Pulmonary artery endothelial cell (primary cell): ENCODE measurements at places on chromosomes 3 and 15.

DNA sequence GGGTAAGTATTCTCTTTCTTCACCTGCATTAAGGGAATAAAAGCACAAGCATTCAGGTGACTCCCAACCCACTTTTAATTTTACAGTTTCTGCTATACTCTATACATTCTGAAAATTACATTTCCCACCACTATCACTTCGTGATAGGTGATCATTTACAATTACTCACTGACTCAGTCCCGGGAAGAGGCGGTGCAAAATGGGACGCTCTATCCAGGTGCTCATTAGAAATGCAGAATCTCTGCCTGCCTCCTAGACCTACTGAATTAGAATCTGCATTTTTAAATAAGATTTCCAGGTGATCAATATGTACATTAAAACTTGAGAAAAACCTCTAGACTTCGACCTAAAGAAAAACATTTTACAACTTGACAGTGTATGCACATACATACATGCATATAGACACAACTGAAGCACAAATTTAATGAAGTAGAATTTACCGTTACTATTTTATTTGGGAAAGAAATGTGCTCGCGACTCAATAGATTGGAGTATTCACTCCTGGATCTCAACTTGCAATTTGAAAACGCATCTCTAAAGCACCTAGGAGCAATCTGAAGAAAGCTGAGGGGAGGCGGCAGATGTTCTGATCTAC lies 598 bp upstream of the TGFBR2 start:
- no peak for DNase-seq

DNA sequence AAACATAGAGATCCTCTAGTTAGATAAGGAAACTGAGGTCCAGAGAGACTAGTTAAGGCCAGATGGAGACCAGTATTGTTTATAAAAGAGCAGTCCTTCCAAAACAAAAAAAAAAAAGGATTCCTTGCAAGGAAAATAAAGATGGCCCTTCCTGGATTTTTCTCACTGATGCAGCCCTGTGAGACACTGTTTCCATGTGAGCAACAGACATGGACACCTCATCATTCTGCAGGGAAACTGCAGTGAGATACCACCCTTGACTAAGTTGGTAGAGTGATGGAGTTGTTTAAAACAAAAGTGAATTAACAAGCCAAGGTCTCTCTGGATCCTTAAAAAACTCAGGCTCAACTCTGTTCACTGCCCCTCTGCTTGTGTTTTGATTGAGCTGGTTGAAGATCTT lies 65.6 kb upstream of the MYZAP start:
- no peak for DNase-seq

- no peak for DNase-seq
Measured at GRCh38 chr15:57565311-57565710, 26.4 kb upstream of the MYZAP start.

- DNase-seq: no peak
Measured at GRCh38 chr3:69838217-69838616, 99.0 kb downstream of the MITF start.

DNA sequence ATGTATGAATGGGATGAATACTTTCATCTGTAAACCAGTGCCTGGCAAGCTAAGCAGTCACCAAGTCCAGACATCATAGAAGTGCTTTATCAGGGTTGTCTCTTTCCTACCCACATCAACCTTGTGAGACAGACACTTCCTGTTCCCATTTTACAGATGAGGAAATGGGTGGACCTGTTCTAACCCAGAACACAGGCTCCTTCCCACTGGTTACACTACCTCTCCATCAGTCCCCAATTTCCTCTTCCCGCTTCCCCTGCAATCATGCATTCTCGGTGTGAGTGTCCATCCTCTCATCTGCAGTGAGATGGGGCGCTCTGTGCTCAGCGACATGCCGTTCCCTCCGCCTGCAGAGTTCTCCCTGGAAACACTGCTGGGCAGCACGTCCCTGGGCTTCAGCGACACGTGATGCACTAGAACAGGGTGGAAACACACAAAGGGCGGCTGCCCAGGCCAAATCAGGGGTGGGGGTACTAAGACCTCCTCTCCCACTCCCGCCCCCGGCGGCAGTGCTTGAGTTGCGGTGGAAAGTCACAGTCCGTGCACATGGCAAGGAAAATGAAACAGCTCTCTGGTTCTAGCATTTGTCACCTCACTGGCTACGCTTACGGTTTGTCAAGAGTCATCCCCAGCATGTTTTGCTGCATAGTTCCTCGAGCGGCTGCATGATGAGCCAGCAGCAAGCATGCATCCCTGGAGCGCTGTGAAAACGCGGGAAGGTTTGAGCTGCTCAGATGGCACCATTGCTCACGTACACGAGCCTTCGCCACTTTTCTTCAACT lies 201.1 kb downstream of the ADAMTS17 start:
- no peak for DNase-seq

GRCh38 chr3:62139957-62140356 lies 233.4 kb downstream of the FEZF2 start:
- DNase-seq: no peak

- no peak for DNase-seq
Measured at GRCh38 chr3:49619649-49620048, 54.5 kb upstream of the APEH start.

GRCh38 chr15:96334017-96334704 lies 3.7 kb downstream of the NR2F2 start:
- DNase-seq: no peak

- no peak for DNase-seq
Measured at GRCh38 chr3:9785602-9786001, 6.7 kb downstream of the TADA3 start.

DNA sequence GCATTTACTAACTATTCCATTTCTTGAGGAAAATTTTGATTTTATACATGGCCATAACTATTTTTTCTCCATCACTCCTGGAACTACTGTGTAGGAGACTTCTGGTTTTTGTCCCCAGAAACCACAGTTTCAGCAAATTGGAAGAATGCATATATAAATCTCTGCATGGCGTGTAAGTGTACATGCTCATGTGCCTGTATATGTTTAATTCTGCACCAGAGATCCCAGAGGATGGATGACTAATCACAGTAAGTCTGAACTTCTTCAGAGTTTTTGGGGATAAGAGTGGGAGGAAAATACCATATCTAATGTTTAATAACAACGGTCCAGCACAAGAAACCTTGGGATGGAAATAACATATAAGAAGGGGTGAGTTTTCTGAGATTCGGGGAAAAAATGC lies 10.9 kb upstream of the COL6A6 start:
- DNase-seq: no peak

GRCh38 chr3:143475981-143476380 lies 356.4 kb downstream of the CHST2 start:
- no peak for DNase-seq

- no peak for DNase-seq
Measured at GRCh38 chr3:71816767-71817156, 31.8 kb upstream of the PROK2 start.

- no peak for DNase-seq
Measured at GRCh38 chr3:127847236-127847720, 25.0 kb upstream of the MGLL start.
